ENCODE measurements at places on chromosomes 5 and 9. TPM values are rescaled to one million over a fixed set of nuclear protein-coding genes. Genes with fewer than 3 reads are reported as not detected.

Gene PHF24
- 0.23 TPM for total RNA-seq

Gene AGGF1
- 29.7 TPM for total RNA-seq

Gene TLX3
- total RNA-seq = not detected

Gene ST8SIA4
- 11.0 TPM for total RNA-seq

Gene C9orf153
- total RNA-seq = 0.70 TPM

Gene STKLD1
- 2.0 TPM for total RNA-seq

Gene PCSK1
- total RNA-seq = 0.18 TPM

Gene LTC4S
- 1.5 TPM for total RNA-seq
